ENCODE measurements at places on chromosomes 4 and X.

DNA sequence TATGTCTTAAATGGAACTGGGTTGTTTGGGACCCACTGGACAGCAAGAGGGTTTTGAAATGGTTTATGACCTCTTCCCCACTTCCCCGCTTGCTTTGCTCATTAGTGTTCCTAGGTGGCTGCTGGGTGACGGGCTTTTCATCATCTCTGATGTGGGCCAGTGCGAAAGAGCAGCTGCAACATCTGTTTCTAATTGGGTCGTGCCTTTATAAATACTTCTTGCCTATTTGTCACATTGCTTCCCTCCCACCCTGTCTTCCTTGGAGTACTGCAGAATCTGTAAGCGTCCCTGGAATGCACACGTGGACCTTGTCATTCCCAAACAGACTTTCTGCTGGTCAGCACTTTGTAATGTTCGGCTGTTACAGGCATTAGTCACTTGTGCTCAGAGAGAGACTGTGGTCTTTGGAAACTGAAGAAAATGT is 35.2 kb downstream of the SEPTIN11 start:
- no peak for DNase-seq

DNA sequence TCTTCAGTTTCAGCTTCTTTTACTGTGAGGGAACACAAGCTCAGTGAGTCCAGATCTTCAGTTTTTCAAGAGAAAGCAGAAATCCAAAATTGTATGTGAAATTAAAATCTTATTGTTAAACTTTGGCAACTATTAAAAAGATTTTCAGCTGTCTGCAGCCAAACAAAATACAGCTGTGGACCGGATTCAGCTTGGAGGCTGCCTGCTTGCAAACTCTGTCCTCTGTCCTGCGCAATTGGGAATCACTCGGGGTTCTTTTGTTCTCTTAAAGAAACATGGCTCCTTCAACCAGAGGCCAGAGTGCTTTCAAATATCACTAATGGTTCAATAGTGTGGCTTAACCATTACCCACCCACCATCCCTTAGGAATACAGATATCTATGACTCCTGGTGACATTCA is 201.2 kb downstream of the CHIC2 start:
- DNase-seq, result no peak

- DNase-seq, result no peak
These were observed 1.0 kb upstream of the DDX60 start for GRCh38 chr4:168319486-168320019.

DNA sequence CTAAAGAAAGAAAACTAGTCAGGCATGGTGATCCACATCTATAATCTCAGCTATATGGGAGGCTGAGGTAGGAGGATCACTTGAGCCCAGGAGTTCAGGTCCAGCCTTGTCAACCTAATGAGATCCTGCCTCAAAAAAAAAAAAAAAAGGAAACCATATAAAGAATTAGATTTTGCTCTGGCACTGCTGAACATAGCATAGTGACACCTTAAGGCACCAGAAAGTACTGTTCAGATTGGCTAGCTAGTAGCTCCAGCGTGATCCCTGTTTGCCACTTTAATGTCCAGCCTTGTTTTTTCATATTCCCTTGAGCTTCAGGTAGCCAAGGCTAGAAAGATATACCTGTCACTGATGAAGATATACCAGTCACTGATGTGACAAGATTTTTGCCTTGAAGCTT is 34.1 kb downstream of the EXOC1 start:
- DNase-seq, result no peak

- DNase-seq, result no peak
These were observed 396.8 kb downstream of the PACRGL start for GRCh38 chr4:21097026-21097425.

- DNase-seq, result no peak
These were observed 90.8 kb upstream of the SHISA3 start for GRCh38 chr4:42306221-42307109.

- no peak for DNase-seq
These were observed 100.9 kb downstream of the PTCHD1 start for GRCh38 chrX:23435575-23435974.

- DNase-seq, result no peak
These were observed 307.0 kb downstream of the FSTL5 start for GRCh38 chr4:161856711-161857326.

DNA sequence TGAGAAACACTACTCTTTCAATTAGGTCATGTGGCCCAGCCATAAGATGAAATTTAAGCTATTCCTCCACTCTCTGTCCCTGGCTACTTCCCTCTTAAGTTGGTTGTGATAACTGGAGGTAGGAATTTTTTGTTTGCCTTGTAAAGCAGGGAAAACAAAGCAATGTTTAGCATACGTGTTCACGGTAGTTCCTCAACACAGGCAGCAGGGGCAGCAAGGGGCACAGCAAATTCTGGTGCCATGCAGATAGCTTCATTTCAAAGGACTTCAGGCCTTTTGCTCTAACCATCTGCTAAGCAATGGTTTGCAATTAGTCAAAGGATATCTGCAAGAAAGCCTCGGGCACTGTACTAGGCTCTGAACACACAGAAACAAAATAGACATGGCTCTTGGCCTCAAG is 330.2 kb downstream of the ZIC3 start:
- no peak for DNase-seq

- DNase-seq, result no peak
These were observed 47.7 kb upstream of the SORCS2 start for GRCh38 chr4:7144374-7145290.

GRCh38 chrX:110224926-110225617 is 92.8 kb downstream of the AMMECR1 start:
- DNase-seq, result no peak

DNA sequence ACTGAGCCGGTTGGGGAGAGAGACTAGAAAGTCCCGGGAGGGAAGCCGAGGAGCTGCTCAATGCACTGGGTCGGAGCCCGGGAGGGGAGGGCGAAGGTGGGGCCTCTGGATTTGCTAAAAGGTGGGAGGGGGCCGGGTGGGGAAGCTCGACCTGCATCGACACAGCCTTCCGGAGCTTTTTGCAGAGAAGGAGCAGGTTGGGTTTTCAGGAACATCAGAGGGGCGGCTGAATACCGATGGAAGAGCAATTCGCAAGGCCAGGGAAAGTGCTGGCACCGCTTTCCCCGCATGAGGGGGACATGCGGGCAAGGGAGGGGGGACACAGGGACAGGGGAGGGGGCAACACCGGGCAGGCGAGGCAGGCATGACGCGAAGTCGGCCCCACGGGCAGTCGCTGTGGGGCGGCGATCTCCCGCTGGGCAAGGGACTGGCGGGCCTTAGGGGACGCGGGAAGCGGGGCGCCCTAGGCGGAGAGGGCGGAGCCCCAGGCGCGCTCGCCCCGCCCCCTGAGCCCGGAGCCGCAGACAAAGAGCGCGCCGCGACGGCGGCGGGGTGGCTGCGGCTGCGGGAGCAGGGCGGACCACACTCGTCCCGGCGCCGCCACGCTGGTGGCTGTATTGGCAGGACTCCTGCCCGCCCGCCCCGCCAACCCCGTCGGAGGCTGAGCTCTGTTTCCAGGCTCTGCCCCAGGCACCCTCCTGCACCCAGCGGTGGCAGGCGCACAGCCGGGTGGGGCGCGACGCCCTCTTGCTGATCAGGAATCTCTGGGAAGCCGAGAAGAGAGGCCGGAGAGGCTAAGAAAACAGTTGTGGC is 11.6 kb downstream of the PDZD4 start:
- DNase-seq, result no peak

DNA sequence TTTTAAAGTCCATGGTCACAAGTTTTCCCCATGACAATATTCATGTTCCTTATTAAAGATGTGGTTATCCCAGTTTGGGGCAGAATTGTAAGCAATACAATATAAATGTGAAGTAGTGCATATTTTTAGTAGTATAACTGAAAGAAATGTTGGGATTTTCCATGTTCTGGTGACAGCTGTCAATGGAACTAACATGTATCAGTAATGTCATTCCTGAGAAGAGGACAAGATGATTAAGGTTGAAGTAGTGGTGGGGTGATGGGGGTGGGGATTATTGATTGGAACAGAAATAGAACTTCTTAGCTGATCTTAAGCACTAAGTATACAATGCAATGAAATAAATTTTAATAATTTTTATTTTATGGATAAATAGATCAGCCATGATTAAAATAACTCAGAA is 81.6 kb downstream of the PDHA2 start:
- DNase-seq, result no peak

GRCh38 chr4:47510506-47511143 is 25.6 kb downstream of the ATP10D start:
- DNase-seq, result no peak

- DNase-seq, result no peak
These were observed 77.9 kb downstream of the JAKMIP1 start for GRCh38 chr4:6122496-6122895.

DNA sequence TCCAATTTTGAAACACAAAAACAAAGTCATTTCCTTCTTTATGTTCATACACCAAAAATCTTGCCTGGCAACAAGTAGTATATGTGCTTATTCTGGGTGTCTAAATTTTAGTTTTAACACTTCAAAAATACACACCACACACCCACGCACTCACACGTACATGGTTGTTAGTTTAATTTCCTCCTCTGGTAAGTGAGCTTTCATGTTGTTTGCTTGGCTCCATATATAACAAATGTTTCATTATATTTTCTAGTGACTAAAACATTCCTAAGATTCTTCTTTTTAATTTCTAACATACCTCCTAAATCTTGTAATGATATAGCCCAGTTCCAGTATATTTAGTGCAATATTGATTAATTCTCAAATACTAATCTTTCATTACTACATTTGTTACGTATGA is 80.9 kb downstream of the PRDM5 start:
- no peak for DNase-seq

GRCh38 chr4:145001635-145002034 is 96.4 kb downstream of the ANAPC10 start:
- no peak for DNase-seq

DNA sequence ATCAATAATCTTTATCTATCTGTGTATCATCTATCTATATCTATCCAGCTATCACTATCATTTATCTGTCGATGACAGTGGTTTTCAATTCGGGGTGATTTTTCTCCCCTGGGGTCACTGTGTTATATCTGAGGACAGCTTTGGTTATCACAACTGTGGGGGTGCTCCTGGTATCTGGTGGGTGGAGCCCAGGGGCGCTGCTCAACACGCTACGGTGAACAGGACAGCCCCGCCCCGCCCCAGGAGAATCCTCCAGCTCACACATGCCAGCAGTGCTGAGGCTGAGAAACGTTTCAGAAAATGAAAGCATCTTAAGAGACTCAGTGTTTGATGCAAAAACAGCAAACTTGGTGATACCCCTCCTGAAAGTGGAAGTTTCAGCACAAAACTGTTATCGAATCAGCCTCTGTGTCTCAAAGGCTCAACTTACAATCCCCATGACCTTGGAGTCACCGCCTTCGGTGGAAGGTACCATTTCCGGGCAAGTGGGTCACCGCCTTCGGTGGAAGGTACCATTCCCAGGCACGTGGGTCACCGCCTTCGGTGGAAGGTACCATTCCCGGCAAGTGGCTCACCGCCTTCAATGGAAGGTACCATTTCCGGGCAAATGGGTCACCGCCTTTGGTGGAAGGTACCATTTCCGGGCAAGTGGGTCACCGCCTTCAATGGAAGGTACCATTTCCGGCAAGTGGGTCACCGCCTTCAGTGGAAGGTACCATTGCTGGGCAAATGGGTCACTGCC is 315.3 kb downstream of the DHRSX start:
- no peak for DNase-seq

DNA sequence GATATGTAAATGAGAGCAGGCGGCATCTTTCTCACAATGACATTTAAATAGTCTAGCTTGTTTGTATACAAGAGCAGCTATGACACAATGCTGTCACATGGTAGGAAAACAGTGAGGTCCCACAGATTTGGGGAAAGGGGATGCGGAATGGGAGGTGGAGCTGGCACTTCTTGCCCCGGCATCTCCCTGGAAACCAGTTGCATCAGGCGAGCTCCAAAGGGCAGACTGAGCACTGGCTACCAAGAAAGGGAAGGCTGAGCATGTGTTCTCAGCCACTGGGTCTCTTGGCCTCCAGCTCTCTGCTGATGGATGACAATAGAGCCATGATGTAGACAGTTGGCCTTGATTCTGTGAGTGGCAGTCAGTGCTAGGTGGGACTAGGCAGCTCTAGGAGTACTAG is 109.0 kb downstream of the UCHL1 start:
- no peak for DNase-seq

DNA sequence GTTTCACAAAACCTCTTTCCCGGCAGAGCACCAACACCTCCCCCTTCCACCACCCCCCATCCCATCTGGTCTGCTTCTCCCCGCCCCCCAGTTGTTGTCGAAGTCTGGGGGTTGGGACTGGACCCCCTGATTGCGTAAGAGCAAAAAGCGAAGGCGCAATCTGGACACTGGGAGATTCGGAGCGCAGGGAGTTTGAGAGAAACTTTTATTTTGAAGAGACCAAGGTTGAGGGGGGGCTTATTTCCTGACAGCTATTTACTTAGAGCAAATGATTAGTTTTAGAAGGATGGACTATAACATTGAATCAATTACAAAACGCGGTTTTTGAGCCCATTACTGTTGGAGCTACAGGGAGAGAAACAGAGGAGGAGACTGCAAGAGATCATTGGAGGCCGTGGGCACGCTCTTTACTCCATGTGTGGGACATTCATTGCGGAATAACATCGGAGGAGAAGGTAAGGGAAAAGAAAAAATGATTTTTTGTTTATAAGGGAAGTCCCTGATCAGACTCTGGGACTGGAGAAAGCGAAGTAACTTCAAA is at the start of gene PDGFRA:
Gene PDGFRA, plus strand, starts transcription at position 333 of the 541 bp plus-strand sequence. CDS start 29,476 bp downstream, outside the sequence.
- no peak for DNase-seq

DNA sequence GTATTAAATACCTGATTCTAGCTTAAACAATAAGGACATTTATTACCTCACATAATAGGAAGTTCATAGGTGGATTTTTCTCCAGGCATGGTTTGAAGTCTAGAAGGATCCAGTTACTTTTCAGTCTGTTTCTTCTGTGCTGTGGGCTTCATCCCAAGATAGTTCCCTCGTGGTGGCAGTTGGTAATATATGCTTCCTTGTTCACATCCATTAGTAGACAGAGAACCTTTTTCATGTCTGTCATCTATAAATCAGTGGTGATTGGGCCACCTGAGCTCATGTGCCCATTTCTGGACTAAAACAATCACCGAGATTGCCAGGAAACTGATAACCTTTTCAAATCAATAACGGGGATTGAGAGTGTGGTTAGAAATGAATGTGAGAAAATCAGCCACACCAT is 97.7 kb downstream of the KDM6A start:
- DNase-seq, result no peak

GRCh38 chr4:39357002-39357401 is 9.2 kb downstream of the RFC1 start:
- DNase-seq, result no peak

All from stimulated activated CD8-positive, alpha-beta memory T cell treated with anti-CD3 and anti-CD28 coated beads, Interleukin-7, amount 100 ng/mL, for 24 hours (primary cell).